ENCODE measurements at places on chromosomes 7 and 10.
A peak's percentile ranks its signal among the peaks of the same experiment; 100 is the strongest.

GRCh38 chr10:77240706-77241349 is 396.8 kb downstream of the KCNMA1 start:
- DNase-seq = no peak

- DNase-seq = no peak
Observed at GRCh38 chr7:108062250-108063014, 59.5 kb upstream of the LAMB1 start.

DNA sequence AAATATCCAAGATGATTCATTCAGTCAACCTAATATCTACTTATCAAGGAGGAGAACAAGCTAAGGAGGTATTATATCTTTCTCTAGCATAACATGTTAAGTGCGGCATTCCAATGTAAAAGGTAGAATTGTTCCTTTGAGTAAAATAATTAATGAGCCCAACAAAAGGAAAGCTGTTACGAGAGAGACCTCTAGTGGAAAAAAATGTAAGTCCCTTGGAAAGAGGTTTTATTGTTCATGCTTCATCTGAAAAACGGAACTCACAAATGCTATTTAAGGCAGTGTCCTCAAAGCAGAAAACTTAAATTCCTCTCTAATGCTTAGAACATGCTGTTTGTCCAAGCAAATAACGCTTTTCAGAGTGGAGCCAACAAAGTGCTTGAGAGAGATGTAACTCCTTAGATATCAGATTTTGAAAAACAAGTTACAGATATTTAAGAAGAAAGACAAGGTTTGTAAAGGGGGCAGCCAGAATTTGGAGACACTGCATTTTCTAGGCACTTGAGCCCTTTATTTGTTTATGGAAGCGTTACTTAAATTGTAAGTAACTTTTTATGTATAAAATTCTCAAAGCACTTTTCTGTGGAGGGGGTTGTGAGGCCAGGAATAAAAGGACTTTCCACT is 119.9 kb downstream of the TFEC start:
- peak; percentile 6 for DNase-seq

- DNase-seq = no peak
Observed at GRCh38 chr7:115822801-115823200, 207.8 kb downstream of the TFEC start.

DNA sequence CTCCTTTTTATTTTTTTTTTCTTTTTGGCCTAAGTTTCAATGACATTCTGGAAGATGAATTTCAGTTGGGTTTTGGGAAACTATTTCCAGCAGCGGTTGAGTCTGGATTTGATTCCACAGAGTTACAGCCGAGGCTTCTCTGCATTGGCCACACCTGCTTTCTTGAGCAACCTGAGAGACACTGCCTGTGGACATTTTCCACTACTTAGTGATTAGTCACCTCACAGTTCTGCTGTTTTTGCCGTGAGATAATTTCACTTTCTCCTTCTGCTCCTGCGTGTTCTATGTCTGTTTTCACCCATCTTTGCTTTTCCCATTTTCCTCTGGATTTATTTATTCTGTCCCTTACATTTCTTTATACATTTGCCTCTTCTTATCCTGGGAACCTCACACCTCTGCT is 243.0 kb downstream of the BICC1 start:
- no peak for DNase-seq

- DNase-seq = peak; percentile 8
Observed at GRCh38 chr7:103573479-103574058, 127.6 kb upstream of the SLC26A5 start.

GRCh38 chr7:99606531-99606930 is 8.5 kb downstream of the TMEM225B start:
- DNase-seq = no peak

DNA sequence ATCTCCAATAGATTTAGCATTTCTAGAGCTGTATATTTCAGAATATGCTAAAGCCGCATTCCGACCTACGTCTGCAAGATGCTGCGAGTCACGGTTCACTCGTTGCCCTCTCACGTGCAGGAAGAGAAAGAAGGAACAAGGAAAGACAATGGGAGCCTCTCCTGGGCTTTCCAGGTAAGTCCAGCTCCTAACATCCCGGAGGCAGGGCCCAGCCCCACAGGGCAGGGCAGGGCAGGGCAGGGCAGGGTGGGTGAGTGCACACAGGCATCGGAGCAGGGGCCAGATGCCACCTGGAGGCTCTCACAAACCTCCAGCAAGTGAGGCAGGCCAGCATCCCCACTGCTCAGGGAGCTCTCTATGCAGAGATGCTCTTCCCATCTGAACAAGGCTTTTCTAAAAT is 50.8 kb downstream of the VOPP1 start:
- no peak for DNase-seq

GRCh38 chr7:37265006-37265405 is 183.7 kb downstream of the ELMO1 start:
- DNase-seq = no peak

GRCh38 chr10:133308421-133309099 is at the start of the genes TUBGCP2 and ZNF511:
Gene TUBGCP2 (minus strand): TSS chr10:133308872. CDS start chr10:133302941, 5,931 bp downstream.
Gene ZNF511 (plus strand): TSS chr10:133308914. CDS start chr10:133308944, 30 bp downstream.
- peak; percentile 94 for DNase-seq

GRCh38 chr7:128105228-128106022 is 74.2 kb upstream of the LRRC4 start:
- no peak for DNase-seq

DNA sequence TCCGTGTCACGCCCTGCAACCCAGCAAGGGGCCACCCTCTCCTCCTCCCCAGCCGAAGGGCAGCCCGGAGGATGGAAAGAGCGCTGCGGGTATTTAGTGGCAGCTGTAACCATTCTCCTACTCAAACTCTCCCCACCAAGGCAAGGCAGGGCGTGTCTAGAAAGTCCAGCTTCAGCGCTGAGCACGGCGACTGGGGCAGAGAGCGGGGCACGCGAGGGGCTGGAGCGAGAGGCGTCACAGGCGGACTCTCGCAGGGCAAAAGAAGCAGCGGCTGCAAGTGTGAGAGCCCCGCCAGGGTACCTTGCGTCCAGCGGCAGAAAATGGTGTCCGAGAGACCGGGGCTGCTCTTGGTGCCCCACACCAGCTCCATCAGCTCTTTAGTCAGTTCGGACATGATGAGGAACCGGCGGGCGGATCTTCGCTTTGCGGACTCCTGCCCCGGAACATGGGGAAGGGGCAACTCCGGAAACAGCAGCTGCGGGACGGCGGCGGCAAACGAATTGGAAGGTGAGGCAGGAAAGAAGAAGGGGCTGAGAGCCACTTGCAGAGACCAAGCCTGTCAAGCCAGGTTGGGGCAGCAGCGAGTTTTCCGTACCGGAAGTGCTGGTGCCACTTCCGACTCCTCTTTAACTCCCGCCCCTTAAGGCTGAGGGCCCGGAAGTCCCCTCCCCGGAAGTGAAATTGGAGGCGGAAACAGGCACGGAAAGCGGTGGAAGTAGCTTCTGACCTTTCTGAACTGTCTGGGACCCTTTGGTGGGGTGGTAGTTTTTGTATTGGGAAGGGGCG is at the start of gene MINDY3:
TSS of gene MINDY3 (minus strand) at position 602 of the 786 bp plus-strand sequence. CDS start at position 394, 208 bp downstream.
- DNase-seq = peak; percentile 75

DNA sequence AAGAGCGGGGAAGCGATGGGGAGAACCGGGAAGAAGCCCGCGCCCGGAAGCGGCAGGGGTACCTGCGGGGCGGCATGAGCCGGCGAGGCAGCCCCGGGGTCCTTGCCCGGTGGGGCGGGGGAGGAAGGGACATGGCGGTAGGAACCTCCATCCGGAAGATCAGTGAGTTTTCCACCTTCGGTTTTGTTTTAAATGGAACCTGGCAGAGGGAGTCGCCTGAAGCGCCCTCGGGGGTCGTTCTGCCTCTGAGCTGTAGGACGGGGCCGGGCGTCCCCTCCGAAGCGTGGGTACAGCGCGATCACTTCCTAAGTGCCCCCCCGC is 471 bp downstream of the PFKP start:
- no peak for DNase-seq

DNA sequence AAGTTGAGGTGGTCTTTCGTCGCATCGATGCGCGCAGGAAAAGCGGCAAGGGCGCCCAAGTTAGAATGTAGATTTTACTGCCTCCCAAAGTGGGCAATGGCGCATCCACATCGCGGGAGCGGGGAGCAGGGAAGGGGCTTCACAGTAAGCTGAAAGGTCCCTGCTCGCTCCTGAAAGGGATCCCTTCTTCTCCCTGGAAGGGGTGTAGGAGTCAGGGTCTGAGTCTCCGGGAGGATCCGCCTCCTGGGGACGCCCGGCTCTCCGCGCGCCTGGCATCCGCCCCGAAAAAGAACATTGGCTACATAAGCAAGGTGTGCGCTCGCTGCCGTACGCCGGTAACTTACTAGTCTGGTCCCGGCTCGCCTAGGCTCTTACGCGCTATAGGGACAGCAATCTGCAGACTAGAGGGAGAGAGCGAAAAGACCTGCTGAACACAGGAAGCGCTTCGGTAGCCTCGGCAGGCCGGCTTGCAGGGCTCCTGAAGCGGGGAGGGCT is 804 bp downstream of the UNC5B start:
- no peak for DNase-seq

GRCh38 chr10:108783897-108784296 is 1139.4 kb downstream of the XPNPEP1 start:
- no peak for DNase-seq

DNA sequence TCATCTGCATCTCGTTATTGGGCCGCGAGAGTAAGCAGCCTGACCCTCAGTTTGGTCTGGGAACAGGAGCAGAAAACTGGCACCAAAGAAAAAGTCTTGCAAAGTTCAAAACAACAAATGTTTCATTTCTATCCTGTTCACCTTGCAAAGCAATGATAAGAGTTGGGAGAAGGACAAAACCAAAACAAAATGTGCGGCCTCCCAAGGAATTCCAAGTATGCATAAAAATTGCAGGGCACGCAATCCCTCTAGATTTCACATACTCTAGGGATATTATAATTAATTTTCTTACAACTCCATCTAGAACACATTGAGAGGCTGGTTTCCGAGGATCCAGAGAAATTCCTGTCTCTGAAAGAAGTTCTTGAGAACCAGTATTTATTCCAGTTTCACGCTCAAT is 20.1 kb downstream of the CHUK start:
- no peak for DNase-seq

DNA sequence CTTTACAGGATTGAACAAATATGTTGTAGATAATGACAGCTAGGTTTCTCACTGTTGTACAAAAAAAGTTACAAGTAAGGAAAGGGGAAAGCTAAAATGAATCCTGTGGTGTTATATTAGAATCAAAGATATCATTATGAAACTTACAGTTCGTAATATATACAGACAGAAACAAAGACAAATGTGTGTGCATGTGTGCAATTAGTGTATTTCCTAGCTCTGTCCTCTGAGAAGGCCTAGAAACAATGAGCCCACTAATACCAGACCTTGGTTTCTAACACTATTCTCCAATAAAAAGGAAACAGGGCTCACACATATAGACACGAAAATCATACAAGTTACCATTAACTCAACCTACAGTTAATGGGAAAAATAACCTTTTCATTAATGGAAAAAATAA is 8.0 kb downstream of the KDM7A start:
- no peak for DNase-seq

- no peak for DNase-seq
Observed at GRCh38 chr7:44277851-44278250, 47.5 kb downstream of the CAMK2B start.

- DNase-seq = no peak
Observed at GRCh38 chr10:117411479-117412399, 36.5 kb upstream of the PDZD8 start.

DNA sequence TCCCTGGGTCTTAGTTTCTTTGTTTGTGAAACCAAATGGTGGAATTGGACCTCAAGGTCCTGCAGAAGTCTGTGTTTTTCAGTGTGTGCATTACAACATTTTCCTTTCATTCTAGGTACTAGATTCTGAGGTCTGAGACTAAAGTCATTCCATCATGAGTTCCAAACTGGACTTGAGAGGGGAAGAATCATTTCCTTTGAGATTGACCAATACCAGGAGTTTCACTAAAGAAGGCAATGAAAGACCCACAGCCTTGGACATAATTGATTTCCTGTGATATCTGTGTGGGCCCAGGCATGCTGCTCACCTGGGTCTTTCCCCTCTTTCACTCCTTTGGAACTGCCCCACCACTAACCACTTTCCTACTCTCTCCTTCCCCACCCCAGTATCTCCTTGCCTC is 18.2 kb downstream of the TAS2R41 start:
- no peak for DNase-seq

All from central memory CD4-positive, alpha-beta T cell (primary cell).